GM23248 (cell line): ENCODE measurements at places on chromosomes 7 and 10. TPM values are rescaled to one million over a fixed set of nuclear protein-coding genes. Genes with fewer than 3 reads are reported as not detected.

ANKRD2 gene
- total RNA-seq = not detected in 2 replicates

GRCh38 chr10:43754569-43755260 lies 106.0 kb upstream of the ZNF32 start:
- no peaks in the 10 kb centered on the region for H3K27me3 ChIP-seq
- H3K4me3 ChIP-seq = no peak overlapping the region
- no peaks in the 10 kb centered on the region for H3K4me1 ChIP-seq
- no peak overlapping the region for H3K27ac ChIP-seq
- DNase-seq = no peak

DNA sequence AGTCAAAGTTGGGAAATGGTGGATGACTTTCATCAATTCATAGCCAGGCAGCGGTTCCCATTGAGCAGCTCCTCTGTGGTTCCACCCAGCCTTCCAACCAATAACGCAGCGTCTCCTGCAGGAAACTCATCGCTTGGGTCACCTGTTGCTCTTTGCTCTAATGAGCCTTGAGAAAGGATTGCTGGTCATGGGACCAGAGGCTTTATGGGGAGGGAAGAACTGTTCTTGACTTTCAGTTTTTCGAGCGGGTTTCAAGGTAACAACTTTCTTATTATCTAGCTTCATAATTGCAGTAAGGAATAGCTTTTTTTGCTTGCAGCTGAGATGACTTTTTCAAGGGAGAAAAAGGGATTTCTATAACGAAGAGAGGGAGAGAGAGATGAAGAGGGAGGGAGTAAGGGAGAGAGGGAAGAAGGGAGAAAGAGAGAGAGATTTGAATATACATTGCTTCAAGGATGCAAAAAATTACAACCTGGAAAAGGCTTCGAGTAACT lies 405 bp upstream of the ENTPD1 start:
- H3K4me3 ChIP-seq = no peak overlapping the region
- peaks cover 15% of the 10 kb centered on the region; the same call in 1 of the 2 replicates for H3K27me3 ChIP-seq
- no peaks in the 10 kb centered on the region for H3K4me1 ChIP-seq
- no peaks in the 10 kb centered on the region for H3K36me3 ChIP-seq
- no peak for DNase-seq

DNA sequence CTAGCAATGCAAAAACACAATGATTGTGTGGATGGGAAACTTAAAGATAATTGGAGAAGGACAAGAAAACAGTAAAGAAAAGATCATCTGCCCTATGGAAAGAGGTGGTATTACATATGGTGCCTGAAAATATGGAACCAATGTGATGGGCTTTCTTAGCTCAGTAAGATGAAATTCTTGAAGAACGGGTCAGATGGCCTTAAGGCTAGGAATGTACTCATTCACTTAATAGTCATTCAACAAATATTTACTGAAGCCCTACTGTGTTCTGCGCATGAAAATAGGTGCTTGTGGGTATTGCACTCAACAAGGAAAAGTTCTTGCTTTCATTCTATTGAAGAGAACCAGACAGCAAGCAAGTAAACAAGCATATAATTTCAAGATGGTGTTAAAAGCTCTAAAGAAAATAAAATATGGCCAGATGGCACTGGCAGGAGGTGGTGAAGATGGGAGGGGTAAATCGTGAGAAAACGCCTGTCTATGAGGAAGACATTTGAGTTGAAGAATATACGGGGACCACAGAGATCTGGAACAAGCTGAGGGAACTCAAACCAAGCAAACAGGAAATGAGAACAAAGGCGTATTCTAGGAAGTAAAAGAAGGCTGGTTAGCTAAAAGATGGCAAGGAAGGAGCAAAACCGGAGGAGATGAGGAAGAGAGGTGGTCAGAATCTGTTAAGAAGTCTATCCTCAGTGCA lies 179.7 kb downstream of the ANK3 start:
- no peaks in the 10 kb centered on the region; the same call in 1 of the 2 replicates for H3K4me1 ChIP-seq
- H3K4me3 ChIP-seq = no peak overlapping the region
- no peak overlapping the region for H3K27ac ChIP-seq
- H3K36me3 ChIP-seq = no peaks in the 10 kb centered on the region
- H3K27me3 ChIP-seq = no peaks in the 10 kb centered on the region

DNA sequence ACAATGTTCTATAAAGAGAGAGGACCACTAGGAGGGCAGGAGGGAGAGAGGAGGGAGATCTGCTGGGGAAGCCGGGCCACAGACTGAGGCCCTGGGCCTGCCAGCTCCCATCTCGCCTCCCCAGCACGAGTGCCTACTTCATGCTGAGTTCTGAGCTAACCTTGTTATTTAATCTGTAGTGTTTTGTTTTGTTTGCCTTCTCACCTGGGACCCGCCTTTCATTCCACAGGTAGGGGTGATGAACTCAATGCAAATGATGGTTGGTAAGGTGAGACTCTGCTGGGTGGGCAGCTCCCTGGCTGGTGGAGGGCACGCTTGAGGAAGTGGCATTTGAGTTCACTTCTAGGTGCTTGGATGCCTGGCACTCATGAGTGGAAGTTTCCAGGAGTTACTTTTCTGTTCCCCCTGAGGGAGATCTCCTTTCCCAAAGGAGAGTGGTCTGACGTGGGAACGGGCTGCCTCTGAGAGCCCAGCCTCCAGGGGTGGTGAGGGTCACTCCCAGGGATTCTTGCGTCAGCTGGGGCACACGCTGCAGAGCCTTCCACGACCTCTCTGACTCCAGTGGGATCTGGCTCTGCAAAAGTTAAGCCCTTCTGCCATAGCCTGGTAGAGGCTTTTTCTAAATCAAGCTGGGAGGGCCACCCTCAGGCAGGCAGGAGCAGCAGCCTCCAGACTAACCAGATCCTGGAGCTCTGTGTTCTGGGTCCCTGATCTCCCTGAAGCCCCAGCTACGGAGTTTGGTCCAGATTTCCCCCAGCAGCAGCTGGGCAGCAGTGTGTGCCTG lies 22.4 kb downstream of the UBTD1 start:
- no peaks in the 10 kb centered on the region for H3K36me3 ChIP-seq
- H3K4me3 ChIP-seq = no peak overlapping the region
- DNase-seq = no peak
- H3K27ac ChIP-seq = no peak overlapping the region
- no peaks in the 10 kb centered on the region for H3K27me3 ChIP-seq
- peaks cover 19% of the 10 kb centered on the region for H3K4me1 ChIP-seq

DNA sequence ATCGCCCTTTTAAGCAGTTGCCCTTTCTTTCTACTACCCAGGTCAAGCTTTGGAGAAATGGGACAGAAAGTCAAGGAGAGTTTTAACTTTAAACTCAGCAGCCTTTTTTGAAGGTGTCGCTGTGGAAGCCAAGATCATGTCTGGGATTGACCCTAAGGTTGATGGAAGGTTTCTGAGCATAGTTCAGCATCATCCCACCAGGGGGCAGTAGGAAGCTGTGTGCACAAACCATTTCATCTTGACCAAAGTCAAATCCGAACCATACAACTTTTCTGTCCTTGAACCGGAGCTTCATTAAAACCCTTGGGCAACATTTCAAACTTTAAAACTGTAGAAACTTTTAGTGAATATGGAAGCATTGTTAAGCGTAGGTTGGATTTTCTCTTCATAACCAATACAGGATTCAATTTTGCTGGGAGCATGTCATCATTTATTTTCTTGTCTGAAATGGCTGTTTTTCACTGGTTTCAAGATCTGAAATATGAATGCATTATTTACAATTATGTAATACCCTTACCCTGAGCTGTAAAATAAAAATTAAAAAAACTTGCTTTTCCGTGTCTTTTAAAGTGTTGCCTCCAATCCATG lies 214.4 kb upstream of the KIAA1217 start:
- H3K4me3 ChIP-seq = no peak overlapping the region
- no peaks in the 10 kb centered on the region for H3K36me3 ChIP-seq
- peak; percentile 66 for DNase-seq
- no peaks in the 10 kb centered on the region for H3K4me1 ChIP-seq
- H3K27ac ChIP-seq = no peak overlapping the region

DNA sequence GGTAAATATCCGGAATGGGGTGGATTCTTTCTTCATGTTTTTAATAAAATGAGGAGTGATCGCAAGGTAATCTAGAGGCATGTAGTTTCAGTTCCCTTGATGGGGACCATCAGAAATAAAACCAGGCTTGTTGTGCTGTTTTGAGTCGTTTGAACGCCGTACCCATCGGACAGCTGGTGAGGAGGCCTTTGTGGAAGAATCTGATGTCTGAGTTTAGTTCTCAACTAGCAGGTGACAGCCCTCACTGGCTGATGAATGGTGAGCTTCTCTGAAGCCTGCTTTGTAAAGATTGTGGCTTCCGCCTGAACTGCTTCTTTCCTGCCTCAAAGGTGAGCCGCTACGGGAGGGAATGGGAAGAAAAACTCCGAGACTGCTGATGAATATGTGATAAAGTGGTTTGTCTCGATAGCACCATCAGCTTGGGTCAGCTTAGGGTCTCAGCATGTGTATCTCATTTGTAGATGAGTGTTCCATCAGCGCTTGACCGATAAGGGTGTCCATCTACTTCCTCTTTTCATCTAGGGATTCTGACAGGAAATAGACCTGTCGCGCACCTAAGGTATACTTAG lies 977 bp downstream of the TMEM248 start:
- peaks cover 9% of the 10 kb centered on the region; the same call in 1 of the 2 replicates for H3K4me1 ChIP-seq
- peak; percentile 40 for DNase-seq
- H3K27ac ChIP-seq = peak overlapping the region; percentile 70
- H3K4me3 ChIP-seq = peak overlapping the region; percentile 98
